ENCODE measurements at places on chromosomes 6 and 20. TPM values are rescaled to one million over a fixed set of nuclear protein-coding genes. Genes with fewer than 3 reads are reported as not detected.

ELOVL4 gene
- total RNA-seq, result 13.3 TPM

BAG2 gene
- total RNA-seq, result 8.5 TPM

EMILIN3 gene
- 6.3 TPM for total RNA-seq

- no peak for DNase-seq
Measured at GRCh38 chr20:60242836-60243505, 284.7 kb downstream of the CDH26 start.

DNA sequence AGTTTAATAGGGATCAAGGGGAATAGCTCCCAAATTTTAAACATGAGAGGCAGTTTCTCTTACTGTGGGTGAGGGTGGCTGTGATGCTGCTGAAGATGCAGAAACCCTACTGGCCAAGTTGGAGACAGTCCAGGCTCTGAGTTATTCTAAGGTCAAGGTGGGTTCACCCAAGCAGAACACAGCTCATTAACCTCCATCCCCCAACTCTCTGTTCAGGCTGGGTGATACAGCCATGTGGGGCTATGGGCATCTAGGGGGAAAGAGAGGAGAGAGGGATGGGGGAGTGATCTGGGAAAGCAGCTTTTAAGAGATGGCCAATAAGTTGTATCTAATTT lies 18.9 kb upstream of the TRAM2 start:
- peak; percentile 16 for DNase-seq

GRCh38 chr6:13915561-13916229 lies 9.1 kb upstream of the RNF182 start:
- peak; percentile 17 for DNase-seq

- no peak for DNase-seq
Measured at GRCh38 chr6:119012521-119012920, 65.9 kb downstream of the FAM184A start.

- DNase-seq, result no peak
Measured at GRCh38 chr6:38279423-38279822, 360.3 kb downstream of the BTBD9 start.
